ENCODE measurements at places on chromosomes 13 and 19.

GRCh38 chr19:55620410-55621204 is 3.8 kb downstream of the ZNF784 start:
- no peak for DNase-seq

DNA sequence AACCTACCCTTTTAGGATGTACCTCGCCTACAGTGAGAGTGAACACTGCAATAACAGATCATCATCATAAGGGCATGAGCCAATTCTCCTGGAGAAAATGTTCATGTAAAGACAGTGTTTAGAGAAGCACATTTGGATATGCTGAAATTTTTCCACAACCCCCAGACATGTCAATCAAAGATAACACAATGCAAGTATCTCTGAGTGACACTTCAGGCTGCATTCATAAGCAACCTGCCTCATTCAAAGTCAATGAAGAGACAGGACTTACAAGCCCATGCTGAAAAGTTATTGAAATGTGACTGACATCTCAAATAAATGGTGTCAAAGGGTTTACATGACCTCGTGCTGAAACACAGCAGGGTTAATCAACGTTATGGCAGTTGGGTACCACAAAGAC is 102.0 kb downstream of the PCDH9 start:
- DNase-seq = no peak

DNA sequence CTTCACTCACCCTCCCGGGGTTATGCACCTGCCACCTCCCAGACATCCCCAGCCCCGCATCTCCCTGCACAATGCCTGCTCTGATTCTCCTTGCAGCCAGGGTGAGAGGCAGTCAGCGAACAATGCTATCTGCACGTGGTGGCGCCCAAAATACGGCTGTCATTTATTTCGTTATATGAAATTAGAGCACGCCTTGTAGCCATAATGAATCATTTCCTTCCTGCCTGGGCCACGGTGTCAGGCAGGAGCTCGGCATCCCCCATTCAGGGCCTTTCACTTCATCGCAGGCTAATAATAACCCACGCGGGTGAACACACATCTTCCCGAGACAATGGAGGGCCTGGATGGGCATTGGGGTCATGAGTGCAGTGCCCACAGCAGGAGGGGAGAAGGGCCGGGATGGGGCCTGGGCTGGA is 143.8 kb upstream of the ZNF507 start:
- no peak for DNase-seq

GRCh38 chr13:107097916-107098315 is 530.0 kb upstream of the ARGLU1 start:
- no peak for DNase-seq

- no peak for DNase-seq
Observed at GRCh38 chr19:2912306-2912705, 11.6 kb downstream of the ZNF57 start.

DNA sequence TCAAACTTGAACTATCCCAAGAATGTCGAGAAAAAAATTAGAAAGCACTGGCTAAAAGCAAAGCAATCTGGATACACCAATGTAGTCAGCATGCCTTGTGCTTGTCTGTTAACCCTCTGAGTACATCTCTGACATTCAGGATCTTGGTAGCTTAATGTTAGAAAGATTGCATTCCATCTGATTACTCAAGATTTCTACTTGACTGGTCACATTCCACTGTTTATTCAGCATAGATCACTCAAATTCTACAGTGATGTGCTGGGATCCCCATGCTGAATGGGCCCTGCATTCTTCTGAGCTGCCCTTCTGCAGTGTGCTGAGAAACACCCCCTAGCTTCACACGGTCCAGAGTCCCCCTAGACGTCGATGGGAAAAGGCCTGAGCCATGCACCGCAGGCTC is 295.4 kb upstream of the MAB21L1 start:
- no peak for DNase-seq

DNA sequence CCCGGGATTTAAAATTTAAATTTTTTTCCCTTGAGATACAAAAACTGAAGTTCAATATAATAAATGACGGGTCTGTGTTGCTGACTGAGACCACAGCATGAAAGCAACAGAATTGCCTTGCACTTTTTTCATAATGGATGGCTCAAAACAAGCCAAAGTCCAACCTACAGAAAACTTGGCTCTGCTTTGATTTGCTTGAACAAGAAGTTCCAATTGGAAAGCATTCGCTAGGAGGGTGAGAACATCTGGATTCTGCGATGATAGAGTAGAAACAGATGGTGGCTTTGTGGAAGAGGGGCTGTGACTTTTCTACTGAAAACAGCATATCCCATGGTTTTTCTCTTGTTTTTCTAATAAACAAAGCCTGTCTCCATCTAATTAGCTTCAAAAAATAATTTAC is 46.4 kb downstream of the THSD1 start:
- DNase-seq = no peak

- DNase-seq = no peak
Observed at GRCh38 chr13:98571955-98572662, 4.8 kb downstream of the STK24 start.

Measured in frontal cortex (tissue), 4 donors.